SJSA1 (cell line): ENCODE measurements at places on chromosomes 7 and 10.

DNA sequence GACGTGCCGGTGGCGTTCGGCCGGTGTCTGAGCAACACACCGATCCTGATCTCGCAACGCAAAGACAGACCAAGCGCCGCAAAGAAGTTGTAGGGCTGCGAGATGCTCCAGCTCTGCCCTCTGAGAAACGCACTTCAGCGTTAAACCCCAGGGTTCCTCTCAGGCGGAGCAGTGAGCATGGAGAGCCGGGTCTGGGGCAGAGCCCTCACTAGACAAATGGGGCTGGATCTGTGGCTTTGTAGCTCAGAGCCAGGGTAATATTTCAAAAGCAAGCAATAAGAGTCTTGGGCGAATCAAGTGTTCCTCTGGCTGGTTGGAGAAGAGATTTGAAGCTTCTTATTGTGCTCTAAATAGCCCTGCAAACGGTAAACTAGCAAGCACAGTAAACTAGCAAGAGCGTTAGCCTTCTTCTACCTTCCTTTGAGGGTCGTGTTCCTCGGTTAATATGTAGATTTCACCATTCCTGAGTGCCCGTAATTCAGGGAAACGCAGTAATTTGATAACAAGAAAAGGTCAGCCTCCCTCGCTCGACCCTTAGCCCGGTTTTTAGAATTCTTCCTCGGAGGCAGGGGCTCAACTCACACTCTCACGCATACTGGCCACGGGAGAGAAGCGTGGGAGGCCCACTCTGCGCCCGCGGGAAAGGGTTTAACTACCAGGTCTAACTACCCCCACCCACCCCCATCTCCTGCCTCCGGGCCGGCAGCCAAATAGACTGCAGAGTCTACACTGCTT is 6.7 kb downstream of the SKAP2 start:
- DNase-seq = no peak

GRCh38 chr10:45425621-45426563 is 51.9 kb downstream of the ALOX5 start:
- no peak for DNase-seq

GRCh38 chr7:2008101-2008935 is 224.4 kb downstream of the MAD1L1 start:
- no peak for DNase-seq

DNA sequence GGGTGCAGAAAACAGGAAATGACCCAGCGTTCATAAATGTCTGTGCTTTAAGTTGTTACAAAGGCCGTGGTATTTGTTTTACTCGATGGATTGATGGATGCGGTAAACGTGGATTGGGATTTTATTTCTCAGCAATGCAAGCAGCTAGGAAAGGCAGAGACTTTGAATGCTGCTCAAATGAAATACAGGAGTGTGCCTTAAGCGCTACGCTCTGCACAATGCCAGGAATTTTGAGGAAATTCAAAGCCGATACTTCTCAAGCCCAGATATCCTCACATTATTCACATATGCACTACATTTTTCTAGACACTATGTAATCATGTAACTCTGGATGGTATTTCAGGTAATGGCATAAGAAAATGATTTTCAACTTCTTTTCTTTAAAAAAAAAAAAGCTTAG is 514.3 kb upstream of the ADARB2 start:
- no peak for DNase-seq

DNA sequence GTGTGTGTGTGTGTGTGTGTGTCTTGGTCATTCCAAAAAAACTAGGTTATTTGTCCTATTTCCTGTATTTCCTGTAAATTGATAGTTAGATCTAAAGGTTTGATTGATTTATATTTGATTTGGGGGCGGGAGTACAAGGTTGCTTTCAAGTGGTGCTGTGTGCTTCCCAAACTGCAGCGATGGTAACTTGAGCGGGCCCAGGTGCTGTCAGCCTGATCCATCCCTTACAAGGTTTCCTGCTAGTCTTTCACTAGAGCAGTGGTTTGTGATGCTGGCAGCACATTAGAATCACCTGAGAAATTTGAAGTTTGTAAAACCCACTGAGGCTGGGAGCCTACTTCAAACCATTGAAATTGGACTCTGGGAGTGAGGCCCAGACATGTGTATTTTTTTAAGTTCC is 23.7 kb downstream of the ABCC2 start:
- DNase-seq = no peak

DNA sequence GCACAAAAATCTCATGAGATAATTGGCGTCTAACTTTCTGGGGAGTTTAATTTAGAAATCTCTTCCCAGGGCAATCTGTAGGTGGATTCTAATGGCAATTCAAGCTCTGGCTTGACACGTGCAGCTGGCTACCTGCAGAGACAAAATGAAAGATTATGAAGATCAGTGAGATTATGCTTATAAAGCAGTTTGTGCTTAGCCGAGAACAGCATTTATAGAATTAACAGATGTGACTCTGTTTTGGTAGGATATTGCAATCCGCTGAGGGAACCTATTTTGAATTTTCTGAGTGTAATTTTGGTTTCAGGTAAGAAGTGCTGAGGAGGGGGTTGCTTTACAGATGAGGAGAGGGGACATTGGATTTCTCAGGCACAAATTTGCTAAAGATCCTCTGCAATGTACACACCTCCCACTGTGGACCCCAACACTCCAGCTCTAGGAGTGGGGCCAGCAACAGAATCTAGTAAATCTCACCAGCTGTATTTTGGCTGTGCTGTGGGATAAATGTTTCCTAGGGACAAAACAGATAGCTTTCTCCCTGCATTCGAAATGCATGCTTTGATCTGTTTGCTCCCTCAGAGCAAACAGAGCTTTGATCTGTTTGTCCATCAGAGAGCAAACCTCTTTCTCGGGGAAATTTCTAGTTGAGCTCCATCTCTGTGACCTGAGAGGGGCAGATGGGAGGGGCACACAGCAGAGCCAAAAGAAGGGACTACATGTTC is 7.4 kb downstream of the GJD4 start:
- no peak for DNase-seq

DNA sequence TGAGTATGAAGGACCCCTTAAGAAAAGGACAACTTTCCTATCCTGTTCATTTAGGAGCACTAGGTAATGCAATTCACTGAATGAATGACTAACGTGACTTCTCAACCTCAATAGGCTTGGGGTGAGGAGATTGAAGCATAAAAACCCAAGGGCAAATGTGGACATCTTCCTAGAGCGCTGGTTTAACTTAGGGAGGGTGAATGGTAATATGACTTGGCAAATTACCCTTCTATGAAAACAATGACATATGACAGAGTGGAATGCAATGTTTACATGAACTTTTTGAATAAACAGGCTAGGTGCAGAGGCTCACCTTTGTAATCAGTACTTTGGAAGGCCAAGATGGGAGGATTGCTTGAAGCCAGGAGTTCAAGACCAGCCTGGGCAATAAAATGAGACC is 83.9 kb upstream of the ANK3 start:
- DNase-seq = no peak

- DNase-seq = peak; percentile 93
Measured at GRCh38 chr10:87094373-87095235, at the start of the genes GLUD1 and SHLD2. GLUD1 (minus strand) TSS chr10:87094843; CDS start chr10:87094769, 74 bp downstream. SHLD2 (plus strand) TSS chr10:87095206; CDS start chr10:87151355, 56,149 bp downstream.

DNA sequence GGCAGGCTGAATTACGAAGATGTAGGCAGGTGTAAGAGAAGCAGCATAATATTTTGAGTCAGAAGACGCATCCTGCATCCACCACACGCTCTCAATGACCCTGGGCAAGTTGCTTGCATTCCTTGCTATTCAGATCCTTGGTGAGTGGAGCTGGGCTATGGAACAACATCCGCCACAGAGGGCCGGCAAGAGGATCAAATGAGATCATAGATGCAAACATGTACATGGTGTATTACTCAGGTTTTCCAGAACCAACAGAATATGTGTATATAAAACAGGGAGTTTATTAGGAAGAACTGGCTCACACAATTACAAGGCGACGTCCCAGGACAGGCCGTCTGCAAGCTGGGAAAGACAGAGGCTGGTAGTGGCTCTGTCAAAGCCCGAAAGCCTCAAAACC is 51.5 kb downstream of the ADAM12 start:
- DNase-seq = no peak

DNA sequence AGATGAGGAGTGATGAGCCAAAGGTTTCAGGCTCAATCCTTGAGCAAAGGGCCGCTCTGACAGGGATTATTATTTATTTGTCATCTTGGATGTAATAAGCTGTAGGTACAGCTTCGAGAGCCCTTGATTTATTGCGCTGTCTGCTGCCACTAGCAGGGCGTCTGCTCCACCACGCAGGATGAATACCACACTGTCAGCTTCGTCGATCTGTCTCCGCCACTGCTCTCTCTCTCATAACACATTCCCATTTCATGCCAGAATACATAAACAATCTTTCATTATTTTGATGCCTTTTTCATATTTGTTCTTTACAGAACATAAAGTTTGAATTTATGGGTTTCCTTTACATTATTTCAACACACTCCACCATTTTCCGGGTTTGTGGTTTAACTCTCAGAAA is 276.6 kb downstream of the LRMDA start:
- no peak for DNase-seq

GRCh38 chr10:117168729-117169128 is 28.6 kb upstream of the KCNK18 start:
- no peak for DNase-seq

DNA sequence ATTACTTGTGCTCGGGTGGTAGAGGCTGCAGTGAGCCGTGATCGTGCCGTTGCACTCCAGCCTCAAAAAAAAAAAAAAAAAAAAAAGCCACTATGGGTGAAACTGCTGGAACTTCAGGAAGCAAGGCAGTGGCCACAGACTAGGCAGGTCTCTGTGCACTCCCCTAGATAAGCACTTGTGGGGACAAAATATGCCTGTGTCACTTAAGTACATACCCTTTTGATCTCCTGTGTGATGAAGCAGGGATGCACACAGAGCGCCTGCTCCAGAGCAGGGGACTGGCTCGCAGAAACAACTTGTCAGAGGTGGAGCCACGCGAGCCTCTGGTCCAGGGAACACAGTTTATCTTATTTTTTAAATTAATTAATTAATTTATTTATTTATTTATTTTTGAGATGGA is 42.9 kb upstream of the PSAP start:
- no peak for DNase-seq

- DNase-seq = no peak
Measured at GRCh38 chr7:139457153-139457946, 26.1 kb downstream of the KLRG2 start.

- DNase-seq = no peak
Measured at GRCh38 chr7:90660100-90660499, 64.0 kb downstream of the CDK14 start.

DNA sequence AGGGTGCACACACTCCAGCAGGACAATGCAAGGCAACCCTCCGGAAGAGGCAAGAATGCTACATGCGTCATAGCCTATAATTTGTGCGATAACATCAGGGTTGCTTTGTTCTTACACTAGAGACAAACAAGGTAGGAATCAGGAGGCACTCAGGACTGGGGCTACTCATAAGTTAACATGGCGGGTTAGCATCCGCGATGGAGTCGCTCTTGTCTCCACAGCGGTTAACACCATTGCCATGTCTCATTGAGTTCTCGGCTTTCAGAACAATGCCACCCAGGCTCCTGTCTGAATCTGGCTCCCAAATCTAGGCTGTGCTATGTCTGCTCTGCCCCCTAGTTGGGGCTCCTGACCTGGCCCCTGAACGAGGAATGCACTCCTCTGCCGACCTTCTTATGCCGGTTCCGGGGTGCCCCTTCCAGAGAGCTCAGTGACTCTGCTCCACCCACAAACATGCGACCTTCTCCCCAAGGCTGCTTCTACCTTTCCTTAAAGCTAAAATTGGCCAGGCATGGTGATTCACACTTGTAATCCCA is 24.9 kb upstream of the SLF2 start:
- DNase-seq = peak; percentile 25

DNA sequence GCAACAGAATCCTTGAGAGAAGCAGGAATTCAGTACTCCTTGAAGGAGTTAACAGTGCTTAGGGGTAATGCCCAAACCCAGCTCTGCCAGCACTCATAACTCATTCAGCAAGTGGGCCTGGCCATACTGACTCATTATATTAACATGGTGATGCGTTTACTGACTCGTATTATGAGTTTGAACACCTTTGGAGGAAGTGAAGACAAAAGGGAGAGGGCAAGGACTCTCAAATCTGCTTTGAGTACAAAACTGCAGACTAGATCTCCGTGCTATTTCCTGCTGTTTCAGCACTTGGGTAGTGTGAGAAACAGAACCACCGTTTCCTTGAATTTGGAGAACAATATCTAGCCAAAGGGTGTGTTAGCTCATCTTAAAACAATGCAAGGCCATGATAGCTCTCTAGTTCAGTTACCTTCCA is 30.8 kb downstream of the SLC16A9 start:
- no peak for DNase-seq

GRCh38 chr10:49740346-49741107 is 21.6 kb downstream of the OGDHL start:
- DNase-seq = peak; percentile 35

GRCh38 chr7:216360-217300 is 24.3 kb downstream of the FAM20C start:
- no peak for DNase-seq

GRCh38 chr10:112769611-112770370 is 180.3 kb upstream of the TCF7L2 start:
- DNase-seq = no peak

DNA sequence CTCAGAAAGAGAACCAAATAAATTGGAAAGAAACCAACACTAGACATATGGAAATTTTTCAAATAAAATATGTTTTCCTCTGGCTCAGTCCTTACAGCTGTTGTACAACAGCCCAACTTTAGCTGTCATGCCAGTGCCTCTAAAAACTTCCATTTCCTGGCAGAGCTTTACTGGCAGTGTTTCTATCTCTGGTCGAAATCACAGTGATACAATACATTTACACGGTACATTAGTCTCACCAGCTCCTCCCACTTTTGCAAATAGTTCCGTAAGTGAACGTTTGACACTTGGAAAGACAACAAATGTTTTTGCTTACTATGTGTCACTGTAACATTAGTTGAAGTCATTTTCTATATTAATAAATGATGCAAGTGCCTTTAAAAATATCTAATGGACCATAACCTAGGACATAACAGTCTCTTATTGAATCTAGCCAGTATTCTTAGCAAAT is 29.8 kb downstream of the BCAP29 start:
- no peak for DNase-seq

GRCh38 chr10:95987685-95988426 is 55.5 kb upstream of the CCNJ start:
- no peak for DNase-seq

DNA sequence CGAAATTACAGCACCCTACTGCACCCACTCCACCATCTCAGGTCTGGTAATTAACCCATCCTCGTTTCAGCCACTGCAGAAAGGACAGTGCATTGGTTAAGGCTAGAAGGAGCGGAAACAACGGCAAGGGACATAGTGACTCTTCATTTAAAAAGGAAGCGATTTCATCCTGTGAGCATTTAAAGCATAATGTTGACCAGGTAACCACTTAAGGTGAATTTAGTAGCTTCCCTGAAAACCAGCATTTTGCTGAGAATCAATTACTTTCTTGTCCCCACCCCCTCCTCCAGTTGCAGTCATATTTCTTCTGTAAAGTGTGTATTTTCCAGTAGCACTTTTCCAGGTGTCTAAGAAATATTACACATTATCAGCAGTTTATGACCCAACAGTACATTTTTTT is 821 bp upstream of the JAZF1 start:
- no peak for DNase-seq
